ENCODE measurements at places on chromosomes 7 and 10.
A peak's percentile ranks its signal among the peaks of the same experiment; 100 is the strongest.

DNA sequence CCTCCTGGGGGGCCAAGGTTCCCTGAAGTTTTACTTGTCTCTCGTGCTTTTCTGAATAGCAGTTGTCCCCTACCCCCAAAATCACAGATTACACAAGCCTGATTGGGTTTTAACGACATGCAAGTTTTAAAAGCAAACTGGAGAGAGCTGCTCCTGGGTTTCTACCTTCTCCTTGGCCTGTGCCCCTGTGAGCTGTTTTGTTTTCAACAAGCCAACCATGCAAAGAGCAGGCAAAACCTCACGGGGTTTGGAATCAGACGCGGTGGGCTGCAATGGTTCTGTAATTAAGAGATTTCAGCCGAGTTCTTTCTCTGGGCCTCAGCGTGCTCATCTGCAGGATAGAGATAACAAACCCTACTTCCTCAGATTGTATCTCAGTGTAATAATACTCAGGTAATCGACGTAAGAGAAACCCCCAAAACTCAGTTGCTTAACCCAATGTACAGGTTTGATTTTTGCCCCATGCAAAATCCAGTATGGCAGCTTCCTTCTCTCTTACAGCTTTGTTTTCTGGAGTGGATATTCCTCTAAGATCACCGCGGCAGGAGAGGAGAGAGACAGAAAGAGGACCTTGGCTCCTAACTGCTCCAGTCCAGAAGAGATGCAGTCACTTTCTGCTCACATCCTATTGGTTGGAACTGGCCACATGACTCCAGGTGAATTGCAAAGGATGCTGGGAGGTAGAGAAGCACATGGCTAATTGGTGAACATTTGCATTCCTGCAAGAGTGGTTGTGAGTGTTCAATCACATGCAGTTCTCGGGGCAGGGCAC lies 42.0 kb downstream of the MYL10 start:
- no peak for DNase-seq

DNA sequence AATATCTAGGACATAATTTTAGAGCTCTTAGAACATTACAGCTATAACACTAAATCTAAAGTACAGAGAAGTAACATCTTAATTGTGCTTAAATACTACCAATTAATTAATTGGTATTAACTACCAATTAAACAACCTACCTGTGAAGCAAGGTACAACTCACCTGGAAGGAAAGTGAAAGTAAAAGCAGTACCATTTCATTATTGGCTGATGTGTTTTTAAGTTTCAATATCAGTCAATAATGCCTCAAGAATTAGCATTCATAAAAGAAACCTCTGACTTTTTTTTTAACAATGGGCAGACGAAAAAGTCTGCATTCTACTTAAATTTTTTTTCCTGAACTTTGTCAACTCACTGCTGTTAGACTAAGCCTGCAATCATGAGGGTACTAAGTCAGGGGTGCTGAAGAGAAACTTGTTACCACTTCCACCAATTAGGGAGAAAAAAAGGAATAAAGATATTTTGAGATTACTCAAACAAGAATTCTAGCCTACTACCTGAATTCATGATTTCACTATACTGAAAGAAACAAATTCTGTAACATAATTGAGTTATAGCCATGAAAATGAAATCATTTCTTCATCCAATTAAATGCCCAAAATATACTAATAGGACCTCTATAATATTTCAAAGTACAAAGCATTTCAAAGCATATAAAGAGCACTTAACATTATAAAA lies 19.9 kb downstream of the UPF2 start:
- no peak for DNase-seq

GRCh38 chr7:116571552-116571951 lies 46.7 kb downstream of the CAV1 start:
- no peak for DNase-seq

- DNase-seq = no peak
Measured at GRCh38 chr7:103752995-103753394, 236.5 kb downstream of the RELN start.

GRCh38 chr10:6164271-6165095 lies 38.2 kb upstream of the PFKFB3 start:
- no peak for DNase-seq

GRCh38 chr10:79223091-79224048 lies 123.9 kb upstream of the PPIF start:
- DNase-seq = peak; percentile 75

DNA sequence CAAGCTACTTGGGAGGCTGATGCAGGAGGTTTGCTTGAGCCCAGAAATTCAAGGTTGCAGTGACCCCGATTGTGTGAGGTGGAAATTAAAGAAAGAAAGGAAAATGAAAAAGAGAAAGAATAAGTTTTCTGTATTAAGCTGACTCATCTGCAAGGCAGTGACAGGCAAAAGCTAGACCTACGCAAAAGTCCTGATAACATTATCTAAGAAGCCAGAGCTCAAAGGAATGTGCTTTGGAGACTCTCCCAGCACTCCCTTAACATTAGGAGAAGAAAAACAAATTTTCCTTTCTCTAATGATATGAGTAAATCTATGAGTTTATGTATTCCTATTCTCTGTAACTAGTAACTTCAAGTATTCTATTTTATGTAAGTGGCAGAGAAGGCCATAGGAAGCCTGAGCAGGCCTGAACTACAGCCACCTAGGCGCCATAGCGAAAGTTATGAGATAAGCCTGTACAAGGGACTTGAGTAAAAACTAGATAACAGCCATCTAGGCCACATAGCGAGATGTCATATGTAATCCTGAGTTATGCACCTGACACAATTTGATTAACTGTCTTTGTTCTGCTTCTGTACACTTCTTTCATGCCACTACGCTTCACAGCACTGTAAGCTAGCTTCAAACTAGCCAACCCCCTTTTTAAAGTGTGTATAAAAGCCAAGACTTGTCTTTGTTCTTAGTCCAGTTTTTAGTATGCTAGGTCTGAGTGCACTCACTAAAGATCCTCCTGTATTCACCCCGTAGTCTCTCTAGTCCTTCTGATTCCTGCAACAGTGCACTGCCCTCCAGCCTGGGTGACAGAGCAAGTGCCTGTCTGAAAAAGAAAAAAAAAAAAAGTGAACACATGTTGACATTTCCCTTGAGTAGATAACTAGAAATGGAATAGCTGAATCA lies 9.4 kb upstream of the ZWINT start:
- no peak for DNase-seq

All from substantia nigra (tissue), 51 donors.